Stimulated activated CD8-positive, alpha-beta memory T cell treated with anti-CD3 and anti-CD28 coated beads, Interleukin-12 subunit alpha, Interleukin-12 subunit beta, amount 100 ng/mL, for 4 hours (primary cell): ENCODE measurements at places on chromosomes 1 and 21.

- DNase-seq = no peak
Measured at GRCh38 chr1:185663332-185663731, 70.9 kb upstream of the HMCN1 start.

GRCh38 chr1:209609041-209609790 is 25.7 kb downstream of the CAMK1G start:
- no peak for DNase-seq

DNA sequence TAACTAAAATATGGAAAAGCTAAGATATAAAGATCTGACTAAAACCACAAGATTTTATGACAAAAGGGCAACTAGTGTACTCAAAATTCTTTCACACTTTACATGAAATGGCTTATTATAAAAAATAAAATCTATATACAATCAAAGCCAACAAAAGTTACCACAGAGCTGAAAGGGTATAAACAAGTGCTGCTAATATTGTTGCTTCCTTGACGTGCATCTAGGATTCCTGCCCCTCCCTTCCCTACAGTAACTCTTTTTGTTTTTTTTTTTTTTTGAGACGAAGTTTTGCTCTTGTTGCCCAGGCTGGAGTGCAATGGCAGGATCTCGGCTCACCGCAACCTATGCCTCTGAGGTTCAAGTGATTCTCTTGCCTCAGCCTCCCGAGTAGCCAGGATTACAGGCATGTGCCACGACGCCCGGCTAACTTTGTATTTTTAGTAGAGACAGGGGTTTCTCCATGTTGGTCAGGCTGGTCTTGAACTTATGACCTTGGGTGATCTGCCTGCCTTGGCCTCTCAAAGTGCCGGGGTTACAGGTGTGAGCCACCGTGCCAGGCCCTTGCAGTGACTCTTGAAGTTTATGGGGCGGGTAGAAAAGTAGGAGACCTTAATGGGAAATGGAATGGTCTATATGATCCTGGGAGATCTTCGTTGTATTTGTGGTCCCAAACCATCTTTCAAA is 4.5 kb downstream of the SRSF4 start:
- no peak for DNase-seq

GRCh38 chr1:40795811-40796586 is 12.4 kb downstream of the KCNQ4 start:
- no peak for DNase-seq

DNA sequence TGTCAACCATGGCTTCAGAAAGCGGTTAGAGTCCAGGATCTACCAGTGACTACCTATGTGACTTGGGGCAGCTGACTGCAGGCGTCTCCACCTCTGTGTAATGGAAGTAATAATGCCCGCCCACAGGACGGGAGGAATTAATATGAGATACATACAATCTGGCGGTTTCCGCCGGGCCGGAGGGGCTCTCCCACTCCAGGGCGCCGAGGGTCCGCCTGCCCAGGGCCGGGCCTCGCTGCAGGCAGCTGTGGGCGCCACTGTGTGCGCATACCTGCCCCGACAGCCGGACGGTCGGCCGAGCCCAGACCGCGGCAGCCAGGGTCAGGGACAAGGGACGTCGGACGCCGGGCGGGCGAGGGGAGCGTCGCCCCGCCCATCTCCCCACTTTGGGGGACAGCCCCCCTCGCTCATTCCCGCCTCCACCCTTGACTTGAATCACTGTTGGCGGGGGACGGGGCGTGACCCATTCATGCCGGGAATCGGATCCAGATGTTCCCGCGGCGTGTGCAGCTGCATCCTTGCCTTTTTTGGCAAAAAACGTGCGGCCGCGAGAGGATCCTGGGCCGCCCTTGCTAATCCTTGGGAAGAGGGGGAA is 6.0 kb upstream of the SF3A3 start:
- DNase-seq = no peak

- no peak for DNase-seq
Measured at GRCh38 chr1:10467078-10467477, 5.3 kb downstream of the DFFA start.

DNA sequence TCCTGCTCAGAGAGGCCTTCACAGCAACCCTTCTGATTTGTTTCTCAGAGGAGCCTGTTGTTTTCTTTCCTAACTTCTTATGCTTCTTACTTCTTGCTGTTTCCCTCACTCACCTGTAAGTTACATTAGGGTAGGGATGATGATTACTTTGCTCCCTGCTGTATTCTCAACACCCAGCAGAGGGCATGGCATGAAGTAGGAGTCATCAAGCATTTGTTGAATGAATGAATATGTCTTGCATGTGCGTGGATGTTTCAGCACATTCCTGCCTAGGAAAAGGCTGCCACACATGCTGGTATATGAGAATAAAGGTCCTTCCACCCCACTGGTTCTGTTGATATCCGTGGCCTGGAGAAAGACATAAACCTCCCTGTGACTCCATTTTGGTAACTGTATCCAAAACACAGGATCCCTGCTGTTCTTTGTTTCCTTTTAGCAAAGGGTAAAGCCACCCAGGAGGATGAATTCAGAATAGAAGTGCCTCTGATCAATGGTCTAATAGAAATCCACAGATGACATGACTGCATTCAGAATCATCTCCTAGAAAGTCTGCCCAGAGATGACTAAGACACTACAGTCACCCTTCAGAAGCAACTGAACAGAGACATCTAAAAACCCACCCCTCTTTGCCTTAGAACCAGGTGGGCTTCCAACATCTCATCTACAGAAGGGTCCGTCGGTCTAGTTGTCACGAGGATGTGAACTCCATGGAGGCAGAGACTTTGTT is 168.8 kb downstream of the ZSCAN20 start:
- DNase-seq = no peak

- DNase-seq = no peak
Measured at GRCh38 chr21:45401054-45401518, 3.9 kb upstream of the COL18A1 start.
